Activated CD8-positive, alpha-beta memory T cell treated with anti-CD3 and anti-CD28 coated beads for 1 hour (primary cell): ENCODE measurements at places on chromosomes 2 and 18.

- DNase-seq: no peak
These were observed 541.2 kb downstream of the NUP35 start for GRCh38 chr2:183665425-183665824.

- no peak for DNase-seq
These were observed 78.2 kb downstream of the CAPN13 start for GRCh38 chr2:30729031-30729430.

- DNase-seq: no peak
These were observed 101.1 kb upstream of the FZD7 start for GRCh38 chr2:201932511-201932910.

DNA sequence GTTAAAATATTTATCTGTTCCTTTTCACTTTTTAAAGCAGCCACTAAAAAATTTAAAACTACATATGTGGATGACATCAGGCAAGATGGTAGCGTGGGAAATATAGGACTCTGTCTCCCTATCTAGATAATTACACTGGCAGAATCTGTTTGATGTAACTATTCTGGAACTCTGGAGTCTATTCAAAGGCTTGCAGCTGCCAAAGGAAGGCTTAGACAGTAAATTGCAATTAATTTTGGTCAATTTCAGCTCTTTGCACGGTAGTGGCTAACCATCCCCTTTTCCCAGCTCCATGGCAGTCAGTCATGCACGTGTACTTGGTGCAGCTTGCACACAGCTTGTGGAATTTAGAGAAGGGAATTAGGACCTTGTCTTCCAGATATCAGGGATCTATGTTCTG is 135.2 kb downstream of the RAB3GAP1 start:
- no peak for DNase-seq

DNA sequence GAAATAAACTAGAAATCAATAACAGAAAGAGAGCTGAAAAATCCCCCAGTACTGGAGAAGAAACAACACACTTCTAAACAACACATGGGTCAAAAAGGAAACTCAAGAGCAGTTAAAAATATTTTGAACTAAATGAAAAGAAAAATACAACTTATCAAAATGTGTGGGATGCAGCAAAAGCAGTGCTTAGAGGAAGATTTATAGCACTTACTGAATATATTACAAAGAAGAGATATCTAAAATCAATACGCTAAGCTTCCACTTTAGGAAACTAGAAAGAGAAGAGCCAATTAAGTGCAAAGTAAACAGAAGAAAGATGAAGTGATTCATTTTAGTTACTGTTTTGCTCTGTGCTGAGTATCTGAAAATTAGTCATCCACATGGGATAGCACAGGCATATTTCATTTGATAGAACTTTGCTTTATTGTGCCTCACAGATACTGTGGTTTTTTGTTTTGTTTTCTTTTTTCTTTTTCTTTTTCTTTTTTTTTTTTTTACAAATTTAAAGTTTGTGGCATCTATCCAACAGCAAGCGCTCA is 17.0 kb downstream of the TGFA start:
- DNase-seq: no peak

DNA sequence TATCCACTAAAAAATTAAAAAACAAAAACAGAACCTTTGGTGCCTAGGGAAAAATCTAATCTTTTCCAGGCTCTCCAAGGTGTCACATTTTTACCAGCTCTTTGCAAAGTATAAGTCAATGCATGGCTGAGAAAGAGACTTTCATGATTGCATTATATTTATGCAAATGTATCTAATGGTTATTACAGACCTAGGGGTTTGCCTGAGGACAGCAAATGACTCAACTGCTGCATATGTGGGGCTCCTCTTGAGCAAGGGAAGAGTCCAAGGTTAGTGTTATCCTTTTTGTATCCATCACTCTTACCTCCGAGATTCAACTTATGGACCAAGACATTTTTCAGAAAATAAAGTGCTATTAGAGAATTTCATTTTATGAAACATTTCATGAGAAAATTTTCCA is 33.9 kb upstream of the RMP24 start:
- no peak for DNase-seq

- no peak for DNase-seq
These were observed 40.6 kb upstream of the TLK1 start for GRCh38 chr2:171201271-171201670.

- no peak for DNase-seq
These were observed 279.5 kb downstream of the NDUFA10 start for GRCh38 chr2:239745386-239746227.

GRCh38 chr2:37149626-37150322 is 7.0 kb downstream of the EIF2AK2 start:
- no peak for DNase-seq

DNA sequence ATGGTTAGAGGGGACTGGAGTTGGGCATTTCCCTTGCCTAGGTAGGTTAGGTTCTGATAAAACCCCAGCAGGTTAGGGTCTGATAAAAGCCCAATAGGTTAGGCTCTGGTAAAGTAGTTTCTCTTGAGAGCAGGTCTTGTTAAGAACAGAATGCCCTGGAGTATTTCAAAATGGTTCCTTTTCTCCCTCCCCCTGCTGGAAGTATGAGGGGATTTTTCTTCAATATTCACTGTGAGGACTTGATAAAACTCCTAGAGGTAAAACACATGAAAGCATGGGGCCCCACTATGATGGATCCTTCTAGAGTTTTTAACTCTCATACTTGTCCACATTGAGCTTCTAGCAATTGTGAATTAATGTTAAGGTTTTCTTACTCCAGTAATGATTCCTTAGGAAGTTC is 27.6 kb downstream of the ANKAR start:
- no peak for DNase-seq

DNA sequence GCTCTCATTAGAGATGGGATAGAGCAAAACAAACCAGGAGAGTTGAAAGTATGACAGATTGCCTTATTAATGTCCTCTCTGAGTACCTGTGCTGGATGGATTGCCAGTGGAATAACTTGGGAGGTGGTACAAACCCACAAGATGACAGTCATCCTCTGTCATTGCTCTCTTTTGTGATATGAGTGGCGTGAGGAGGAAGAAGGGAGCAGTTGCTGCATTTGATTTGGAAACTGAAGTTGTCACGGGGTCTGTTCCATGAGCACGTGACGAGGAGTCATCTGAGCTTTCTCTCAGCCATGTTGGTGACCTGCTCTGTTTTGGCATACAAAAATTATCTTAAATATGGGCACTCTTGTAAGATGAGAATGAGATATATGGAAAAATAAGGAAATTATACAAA is 204.9 kb downstream of the FAM210A start:
- DNase-seq: no peak

DNA sequence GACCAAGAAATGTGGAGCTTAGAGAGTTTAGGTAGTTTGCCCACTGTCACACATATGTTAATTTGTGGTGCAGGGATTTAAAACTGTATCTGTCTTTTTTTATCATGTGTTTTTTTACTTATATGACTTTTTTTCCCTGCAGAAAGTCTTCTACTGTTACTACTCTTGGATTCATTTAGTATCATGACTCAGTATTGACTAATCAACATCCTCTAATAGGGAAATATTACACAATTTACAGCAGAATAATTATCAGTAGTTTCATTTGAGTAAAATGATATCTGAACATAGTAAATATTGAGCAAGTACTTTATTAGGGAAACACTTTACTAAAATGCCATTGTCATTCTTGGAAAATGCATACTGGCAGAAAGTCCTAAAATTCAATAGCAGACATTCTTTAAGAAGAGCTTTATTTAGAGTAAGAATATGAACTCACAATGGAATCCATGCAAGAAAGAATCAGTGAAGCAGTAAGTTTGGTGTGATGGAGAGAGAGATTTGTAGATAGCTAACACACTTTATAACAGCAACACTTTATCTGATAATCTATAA is 425.9 kb upstream of the SLC8A1 start:
- no peak for DNase-seq

- DNase-seq: no peak
These were observed 107.2 kb downstream of the CD226 start for GRCh38 chr18:69840445-69840844.

DNA sequence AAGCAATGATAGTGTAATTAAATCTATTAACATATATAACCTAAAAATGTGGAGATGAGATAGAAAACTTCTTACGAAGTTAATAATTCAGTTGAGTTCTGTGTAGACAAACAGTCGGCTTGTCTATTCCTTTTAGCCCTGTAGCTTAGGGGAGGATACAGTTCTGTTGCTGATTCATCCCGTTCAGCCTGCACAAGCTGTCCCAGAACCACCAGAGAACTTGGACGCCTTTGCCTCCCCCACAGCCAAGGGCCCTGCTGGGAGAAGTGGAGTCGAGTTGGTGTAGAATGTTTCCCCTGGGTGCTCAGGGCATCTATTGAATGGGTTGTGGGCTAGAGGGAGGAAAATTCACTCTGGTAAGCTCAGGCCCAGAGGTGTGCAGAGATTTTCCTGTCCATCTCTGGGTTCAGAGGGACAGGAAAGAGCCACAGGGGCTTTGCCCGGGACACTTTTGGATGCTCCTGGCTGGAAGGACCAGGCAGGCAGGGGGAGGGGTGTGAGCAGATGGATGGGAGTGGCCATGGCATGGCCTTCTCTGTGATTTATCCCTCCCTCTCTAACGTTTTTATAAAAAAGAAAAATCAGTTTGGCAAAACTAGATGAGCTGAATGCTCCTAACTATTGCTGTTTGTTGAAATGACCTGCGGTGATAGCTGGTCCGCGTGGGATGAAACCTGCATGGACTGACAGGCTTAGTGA is 42.8 kb upstream of the GALR1 start:
- DNase-seq: no peak

DNA sequence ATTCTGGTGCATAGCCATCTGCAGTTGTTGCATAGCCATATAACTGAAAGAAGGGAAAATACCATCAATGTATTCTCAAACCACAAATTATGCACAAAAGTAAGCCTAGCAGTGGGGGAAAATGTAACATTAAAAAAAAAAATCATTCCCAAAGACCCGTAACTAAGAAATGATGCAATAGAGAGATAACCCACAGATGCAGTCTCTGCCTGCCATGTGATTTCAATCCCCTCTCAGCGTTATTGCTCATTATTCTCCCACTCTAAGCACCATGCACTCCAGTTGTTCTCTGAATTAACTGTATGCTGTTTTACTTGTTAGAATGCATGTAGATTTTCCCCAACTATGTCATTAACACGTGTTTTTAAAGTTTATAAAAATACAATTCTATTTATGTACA is 14.1 kb downstream of the DSC1 start:
- DNase-seq: no peak

GRCh38 chr2:12442476-12442847 is 274.3 kb upstream of the TRIB2 start:
- DNase-seq: no peak

GRCh38 chr2:7265286-7265685 is 348.1 kb downstream of the RNF144A start:
- no peak for DNase-seq

- DNase-seq: no peak
These were observed 77.0 kb downstream of the MBD2 start for GRCh38 chr18:54147439-54147838.

- no peak for DNase-seq
These were observed 46.0 kb upstream of the MTIF2 start for GRCh38 chr2:55314985-55315384.

DNA sequence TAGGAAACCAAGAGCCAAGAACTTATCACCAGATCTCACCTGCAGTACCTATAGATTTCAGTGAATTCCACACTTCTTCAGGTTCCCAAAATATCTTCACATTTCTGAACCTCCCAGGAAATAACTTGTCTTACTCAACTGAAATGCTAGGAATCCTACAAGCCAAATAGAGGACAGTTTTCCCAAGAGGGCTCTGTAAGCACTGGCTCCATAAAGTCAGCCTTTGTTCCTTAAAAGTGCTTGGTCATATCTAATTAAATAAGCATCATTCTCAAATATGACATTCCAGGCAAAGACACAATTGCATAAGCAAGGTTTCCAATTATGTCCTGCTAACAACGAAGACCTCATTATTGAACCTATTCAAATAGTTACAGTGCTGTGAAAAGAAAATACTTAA is 154.6 kb upstream of the MGAT5 start:
- no peak for DNase-seq

DNA sequence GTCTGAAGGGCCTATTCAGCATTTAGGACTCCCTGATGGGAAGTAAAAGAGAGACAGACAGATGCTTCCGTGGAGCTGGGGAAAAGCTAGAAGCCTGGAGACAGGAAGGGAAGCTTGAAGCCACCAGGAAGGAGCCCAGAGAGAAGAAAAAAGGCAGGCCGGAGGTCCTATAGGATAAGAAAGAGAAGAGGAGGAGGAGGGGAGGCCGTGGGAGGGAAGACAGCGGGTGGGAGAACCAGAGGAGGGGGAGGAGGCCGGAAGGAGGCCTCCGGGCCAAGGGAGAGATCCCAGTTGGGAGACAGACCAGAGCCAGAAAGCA is 107.1 kb upstream of the PKDCC start:
- no peak for DNase-seq

DNA sequence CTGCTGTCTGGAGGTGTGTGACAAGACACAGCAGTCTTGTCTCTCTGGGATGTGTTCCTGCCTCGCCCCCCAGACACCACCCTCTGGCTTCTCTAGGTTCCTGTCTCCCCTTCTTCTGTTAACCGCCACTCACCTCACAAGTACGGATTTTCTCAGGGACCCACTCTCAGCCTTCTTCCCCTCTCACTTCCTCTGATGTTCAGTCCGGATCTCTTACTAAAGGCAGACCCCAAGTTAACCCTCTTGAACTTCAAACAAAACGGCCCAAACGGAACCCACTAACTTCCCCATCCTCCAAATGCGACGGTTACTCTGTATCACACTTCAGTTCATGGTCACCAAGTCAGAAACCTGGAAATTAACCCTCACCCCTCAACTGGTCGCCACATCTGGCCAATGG is 32.0 kb downstream of the B4GALT6 start:
- no peak for DNase-seq
